ENCODE measurements at places on chromosomes 1 and 21.

- no peak for DNase-seq
Measured at GRCh38 chr1:101511202-101511891, 274.5 kb downstream of the S1PR1 start.

- no peak for DNase-seq
Measured at GRCh38 chr1:48932366-48932765, 155.7 kb upstream of the BEND5 start.

- no peak for DNase-seq
Measured at GRCh38 chr1:21317035-21317689, 26.9 kb upstream of the ECE1 start.

DNA sequence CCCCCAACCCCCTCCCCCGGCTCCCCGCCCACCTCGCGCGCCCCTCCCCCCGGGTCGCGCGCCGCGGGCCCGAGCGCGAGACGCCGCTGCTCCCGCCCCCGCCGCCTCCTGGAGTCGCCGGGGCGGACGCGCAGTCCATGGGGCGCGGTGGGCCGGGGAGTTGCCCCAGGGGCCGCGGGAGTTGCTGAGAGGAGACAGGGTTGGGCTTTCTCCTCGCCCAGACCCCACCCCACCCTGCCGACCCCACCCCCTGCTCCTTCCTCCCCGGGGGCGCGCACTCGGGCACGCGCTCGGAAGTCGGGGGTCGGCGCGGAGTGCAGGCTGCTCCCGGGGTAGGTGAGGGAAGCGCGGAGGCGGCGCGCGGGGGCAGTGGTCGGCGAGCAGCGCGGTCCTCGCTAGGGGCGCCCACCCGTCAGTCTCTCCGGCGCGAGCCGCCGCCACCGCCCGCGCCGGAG is at the start of gene LAMC1:
Gene LAMC1, plus strand, starts transcription at position 275 of the 455 bp plus-strand sequence. CDS start 297 bp downstream, outside the sequence.
- DNase-seq, result peak; percentile 48

- no peak for DNase-seq
Measured at GRCh38 chr1:211352985-211353515, 26.4 kb downstream of the TRAF5 start.

DNA sequence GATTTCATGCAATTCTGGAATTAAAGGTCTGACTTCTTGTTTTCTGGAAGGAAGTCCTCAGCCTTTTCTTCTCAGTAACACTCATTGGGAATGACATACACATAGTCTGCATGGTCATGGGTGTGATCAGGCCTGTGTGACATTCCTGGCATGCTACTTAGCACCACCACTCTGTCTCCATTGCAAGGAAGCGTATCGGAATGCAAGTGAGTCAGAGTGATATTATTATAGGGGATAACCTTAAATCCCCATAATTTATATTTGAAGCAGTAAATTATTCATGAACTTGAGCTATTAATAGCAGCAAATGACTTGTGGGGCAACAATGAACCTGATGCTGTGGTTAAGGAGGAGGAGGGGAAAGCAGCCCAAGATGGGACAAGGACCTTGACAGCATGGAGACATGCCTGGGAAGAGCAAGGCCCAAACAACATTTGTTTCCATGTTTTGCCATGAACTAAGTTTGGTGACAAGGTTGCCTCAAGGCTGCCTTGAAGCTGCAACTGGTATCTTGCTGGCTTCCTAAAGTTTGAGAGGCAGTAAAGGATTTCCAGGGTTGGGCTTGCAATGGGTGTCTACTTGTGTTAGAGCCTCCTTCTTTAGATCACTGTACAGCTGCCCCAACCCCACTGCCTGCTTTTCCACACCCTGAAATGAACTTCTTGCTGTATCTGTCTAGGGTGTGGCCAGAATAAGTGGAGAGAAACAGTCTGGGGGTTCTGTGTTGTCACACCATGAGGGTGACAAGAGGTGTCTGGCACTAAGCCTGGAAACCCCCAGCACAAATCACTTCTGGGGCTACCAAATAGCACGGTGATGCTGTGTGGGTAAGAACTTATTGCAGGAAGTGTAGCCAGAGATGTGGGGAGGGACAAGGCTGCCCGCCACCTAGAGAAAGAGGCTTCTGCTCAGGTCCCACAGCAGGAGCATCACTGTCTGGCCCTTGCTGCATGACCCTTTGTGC is 4.6 kb downstream of the MAB21L3 start:
- no peak for DNase-seq

DNA sequence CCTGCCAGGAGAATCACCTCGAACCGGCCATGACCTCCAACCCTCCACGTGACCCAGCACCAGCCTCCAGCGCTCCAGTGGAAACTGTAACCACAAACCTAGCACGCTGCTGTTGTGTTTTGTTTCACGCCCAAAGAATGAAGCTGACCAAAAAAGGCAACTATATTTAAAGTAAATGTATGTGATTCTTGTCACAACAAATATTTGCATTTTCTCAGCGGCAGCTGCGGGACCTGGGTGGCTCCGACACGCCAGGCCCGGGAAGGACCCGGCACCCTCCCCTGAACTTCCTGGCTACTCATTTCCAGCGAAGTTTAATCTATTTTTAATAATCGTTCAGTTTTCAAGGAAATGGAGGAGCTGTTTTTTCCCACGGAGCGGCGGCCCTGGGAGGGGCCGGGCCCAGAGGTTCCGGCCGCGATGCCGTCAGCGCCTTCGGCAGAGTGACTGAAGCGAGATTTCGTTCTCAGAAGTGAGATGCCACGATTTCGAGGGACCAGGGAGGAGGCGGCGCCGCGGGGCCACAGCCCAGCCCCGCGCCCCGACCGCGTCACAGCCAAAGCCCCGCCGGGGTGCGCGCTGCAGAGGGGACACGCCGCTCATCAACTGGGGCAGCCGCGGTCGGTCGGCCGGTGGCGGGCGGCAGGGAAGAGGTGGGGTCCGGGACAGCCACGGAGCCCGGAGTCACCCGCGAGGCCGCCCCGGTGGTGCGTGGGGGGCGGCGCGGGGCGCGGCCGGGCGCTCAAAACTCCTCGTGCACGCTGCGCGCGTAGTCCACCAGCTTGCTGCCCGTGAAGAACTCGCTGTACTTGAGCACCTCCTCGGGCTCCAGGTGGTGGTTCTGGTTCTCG is 3.0 kb upstream of the TNFRSF4 start:
- DNase-seq, result no peak

DNA sequence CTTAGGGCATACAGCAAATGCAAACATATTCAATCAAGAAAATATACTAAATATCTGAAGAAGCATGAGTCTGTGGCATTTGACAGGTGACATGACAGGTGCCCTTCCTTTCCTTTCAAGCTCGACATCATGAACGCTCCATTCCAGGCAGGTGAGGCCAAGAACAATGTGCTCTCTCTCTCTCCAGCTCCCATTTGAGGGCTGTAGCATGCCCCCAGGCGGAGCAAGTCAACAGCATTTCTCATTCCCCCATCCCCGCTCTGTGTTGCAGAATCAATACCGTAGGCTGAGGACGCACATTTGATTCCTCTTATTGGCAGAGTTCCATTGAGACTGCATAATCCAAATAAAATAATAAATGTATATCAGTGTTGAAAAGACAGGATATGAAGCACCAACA is 24.6 kb upstream of the PLPPR4 start:
- DNase-seq, result no peak

DNA sequence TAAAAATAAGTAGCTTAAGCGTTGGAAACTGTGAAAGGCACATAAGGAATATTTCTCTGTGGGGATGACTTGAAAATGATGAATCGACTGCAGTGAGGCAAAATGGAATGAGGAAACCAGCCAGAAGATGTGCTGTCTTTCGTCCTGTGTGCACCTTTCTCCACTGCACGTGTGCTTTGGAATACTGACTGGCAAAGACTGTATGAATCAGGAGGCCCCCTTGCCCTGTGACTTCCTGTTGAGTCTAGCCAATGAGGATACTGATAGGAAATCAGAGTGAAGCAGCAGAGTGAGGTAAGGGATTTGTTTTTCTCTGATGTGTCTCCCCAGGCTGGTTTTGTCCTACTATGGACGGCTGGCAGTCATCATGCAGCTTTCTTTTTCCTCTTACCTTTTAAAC is 118.2 kb upstream of the ADGRL4 start:
- DNase-seq, result no peak

DNA sequence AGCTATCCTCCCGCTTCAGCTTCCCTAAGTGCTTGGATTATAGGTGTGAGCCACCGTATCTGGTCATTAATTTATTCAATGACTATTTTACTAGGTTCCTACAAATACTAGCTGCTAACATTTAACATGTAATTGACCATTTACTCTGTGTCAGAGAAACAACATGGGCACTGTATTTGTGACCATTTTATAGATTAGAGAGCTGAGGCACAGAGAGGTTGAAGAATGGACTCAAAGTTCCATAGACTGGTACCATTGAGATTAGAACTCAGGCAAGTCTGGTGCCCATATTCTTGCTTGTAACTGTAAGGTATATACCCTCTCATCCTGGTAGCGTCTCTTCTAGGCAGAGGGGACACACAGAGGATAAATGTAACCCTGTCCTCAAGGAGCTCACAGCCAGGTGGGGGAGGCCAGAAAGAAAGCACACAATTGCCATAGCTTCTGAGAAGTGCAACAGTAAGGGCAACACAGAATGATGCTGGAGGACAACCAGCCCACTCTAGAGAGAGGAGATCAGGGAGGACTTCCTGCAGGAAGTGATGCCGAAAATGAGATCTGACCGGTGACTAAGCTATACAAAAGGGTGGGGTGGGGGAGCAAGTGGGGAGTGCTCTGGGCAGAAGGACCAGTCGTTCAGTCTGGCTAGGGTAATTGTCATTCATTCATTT is 3.8 kb downstream of the SRARP start:
- DNase-seq, result no peak

- DNase-seq, result no peak
Measured at GRCh38 chr1:106875622-106876021, 180.9 kb upstream of the PRMT6 start.

- peak; percentile 84 for DNase-seq
Measured at GRCh38 chr21:33894736-33895288, 20.8 kb downstream of the ATP5PO start.

DNA sequence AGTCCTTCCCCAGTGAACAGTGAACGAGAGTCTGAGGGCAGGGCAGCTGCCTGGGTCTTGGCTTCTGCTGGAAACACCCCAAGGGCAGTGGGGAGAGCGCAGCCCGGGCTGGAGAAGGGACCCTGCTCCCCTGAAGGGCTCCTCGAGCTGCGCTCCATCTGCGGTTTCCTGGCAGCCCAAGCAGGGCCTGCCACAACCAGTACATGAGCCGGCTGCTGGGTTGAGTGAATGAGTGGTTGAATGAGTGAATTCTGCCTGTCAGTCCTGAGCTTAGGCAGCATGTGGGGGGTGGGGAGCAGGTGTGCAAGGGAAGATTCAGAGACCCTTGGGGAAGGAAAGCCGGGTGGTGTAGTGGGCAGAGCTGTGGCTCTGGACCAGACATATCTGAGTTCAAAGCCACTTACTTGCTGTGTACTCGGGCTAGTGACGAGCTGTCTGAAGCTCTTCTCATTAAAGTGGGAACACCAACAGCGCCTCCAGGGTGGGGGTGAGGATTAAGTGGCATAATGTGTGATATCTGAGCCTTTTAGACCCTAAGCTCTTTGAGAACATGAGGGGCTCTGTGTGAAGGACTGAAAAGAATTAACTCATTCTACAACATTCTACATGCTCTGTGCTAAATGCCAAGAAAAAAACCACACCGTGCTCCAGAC is 3.7 kb downstream of the OPRD1 start:
- DNase-seq, result no peak

GRCh38 chr1:77275194-77275593 is 6.6 kb upstream of the AK5 start:
- no peak for DNase-seq

- no peak for DNase-seq
Measured at GRCh38 chr1:103441342-103441741, 84.2 kb upstream of the RNPC3 start.

DNA sequence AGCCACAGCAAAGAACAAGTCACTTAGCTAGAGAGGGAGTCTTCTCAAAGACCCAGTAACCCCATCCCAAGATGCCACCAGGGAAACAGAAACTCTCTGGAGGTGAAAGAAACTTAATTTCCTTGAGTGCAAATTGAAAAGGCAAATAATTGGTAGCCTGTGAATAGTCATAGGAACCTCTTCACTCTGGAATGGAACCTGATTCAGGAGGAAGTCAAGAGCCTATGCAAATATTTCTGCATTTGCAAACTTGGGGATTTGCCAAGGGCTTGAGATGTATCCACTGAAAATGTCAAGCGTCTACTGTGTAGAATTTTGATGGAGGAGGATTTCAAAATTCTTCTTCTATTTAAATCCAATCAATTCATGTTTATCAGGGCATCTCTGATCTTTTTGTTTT is 5.7 kb downstream of the HIVEP3 start:
- no peak for DNase-seq

GRCh38 chr1:190754666-190755065 is 277.0 kb upstream of the BRINP3 start:
- no peak for DNase-seq

DNA sequence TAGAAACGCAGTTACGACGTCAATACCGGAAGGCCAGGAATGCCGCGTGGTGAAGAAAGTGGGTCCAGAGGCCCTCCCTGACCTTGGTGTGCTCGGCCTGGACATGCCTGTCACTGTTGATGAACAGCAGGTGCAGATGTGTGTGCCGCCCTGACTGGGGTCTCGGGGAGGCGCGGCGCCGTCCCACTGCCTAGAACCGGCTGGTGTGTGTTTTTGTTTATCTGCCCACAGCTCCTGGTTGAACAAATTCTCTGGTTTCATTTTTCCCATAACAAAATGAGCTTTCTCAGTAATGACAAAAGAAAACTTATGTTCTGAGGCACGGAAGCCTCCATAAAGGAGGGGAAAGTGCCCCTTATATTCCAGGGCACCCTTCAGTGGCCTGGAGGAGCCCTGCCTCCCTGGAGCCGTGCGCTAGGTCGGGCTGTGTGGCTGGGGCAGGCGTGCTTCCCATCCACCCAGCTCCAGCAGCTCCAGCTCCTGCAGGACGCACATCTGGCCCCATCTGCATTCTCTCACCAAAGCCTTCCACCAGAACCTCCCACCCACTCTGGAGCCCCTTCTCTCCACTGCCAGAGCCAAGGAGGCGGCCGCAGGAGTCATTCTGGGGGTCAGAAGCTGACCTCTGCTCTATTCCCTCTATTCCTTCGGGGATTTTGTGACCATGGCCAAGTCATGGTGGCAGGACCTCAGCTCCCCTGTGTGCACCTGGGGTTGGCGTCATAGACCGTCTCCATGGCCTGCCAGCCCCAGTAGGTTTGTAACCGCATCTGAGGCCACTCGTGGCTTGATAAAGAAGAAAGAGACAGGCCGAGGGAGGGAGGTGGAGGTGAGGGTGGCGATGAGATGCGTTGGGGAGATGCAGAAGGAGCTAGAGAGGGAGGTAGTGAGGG is 20.1 kb upstream of the COL18A1 start:
- DNase-seq, result no peak
